ENCODE measurements at places on chromosomes 6 and 20.
A peak's percentile ranks its signal among the peaks of the same experiment; 100 is the strongest.

- DNase-seq = no peak
Measured at GRCh38 chr6:170172392-170172791, 118.5 kb downstream of the DLL1 start.

DNA sequence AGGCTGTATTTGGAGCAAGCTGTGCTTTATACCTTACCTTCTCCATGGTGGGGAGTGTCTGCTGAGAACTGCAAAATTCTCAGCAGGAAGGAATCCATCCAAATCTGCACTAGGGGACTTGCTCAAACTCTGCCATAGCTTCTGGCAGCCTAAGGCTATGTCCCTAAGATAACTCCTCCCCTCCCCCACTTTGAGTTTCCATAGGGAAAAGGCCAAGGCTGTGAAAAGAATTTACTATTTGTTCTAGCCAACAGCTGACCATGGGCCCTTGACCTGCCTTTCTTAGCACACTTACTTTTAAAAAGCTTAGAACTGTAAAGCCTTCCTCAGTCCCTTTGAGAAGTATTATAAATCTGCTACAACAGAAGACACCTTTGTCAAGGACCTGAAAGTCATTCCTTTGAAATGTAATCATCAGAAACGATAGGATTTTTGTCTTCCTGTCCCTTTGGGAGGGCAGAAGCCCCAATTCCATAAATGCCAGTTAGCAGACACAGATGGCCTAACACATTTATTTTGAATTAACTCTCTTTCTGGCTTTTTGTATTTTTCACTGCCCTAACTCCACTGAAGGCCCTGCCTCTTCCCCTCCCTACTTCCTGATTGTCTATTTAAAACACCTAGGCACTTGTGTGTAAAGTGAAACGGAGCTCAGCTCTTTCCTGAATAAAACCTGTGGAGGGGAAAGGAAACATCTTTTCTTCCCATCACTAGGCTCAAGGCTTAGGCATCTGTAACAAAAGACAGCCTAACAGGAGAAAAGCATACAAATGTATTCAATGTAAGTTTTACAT lies 157.1 kb downstream of the AKAP7 start:
- DNase-seq = no peak

GRCh38 chr6:96156425-96156824 lies 140.7 kb downstream of the FUT9 start:
- no peak for DNase-seq

GRCh38 chr20:64160118-64160517 lies 4.1 kb upstream of the MYT1 start:
- DNase-seq = no peak

DNA sequence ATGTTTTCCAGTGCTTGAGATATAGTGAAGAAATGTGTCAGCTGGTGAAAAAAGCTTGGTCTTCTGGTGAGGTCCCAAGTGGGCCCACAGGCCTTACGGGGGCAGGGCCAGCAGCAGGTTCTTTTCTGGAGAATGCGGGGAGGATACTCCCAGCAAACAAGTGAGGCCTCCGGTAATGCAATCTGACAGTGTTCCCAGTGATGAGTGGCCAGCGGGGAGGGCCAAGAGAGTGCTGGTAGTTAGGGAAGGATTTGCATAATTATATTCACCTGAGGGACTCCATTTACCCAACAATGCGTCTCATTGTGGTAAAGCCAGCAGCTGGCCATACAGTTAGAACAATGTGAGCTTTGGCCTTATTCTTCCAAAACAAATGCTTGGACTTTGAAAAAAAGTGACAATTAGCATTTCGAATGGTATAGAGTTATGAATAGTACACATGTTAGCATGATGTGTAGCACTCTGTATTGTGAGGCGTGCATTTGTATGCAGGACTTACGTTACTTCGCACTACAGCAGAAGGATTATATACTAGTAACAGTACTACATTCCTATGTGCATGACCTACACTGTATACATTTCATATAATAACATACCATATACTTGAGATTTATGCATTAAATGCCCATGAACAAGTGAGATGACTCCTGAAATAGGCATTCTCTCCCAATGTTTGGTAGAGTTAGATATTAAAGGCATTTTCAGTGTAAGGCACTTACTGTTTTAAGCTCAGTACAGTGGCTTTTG lies 69.8 kb downstream of the MYB start:
- DNase-seq = no peak

GRCh38 chr20:46366826-46367225 lies 39.6 kb downstream of the ELMO2 start:
- no peak for DNase-seq

DNA sequence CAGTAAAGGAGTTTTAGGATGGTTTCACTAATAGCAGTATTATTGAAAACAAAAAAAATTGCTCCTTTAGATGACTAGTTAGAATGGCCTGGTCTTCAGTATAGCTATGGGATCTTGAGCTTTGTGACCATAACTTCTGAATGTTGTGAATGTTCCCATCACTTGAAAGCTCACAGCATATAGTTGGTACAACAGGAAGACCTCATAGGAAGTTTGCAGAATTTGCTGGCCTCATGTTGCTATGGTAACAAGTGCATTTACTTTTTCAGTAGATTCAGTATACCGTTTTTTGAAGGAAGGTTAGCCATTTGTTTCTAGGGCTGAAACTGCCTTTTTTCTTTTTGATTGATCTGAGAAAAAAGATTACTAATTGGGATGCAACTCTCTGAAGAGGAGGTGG lies 8.3 kb downstream of the PHF3 start:
- DNase-seq = peak; percentile 8

DNA sequence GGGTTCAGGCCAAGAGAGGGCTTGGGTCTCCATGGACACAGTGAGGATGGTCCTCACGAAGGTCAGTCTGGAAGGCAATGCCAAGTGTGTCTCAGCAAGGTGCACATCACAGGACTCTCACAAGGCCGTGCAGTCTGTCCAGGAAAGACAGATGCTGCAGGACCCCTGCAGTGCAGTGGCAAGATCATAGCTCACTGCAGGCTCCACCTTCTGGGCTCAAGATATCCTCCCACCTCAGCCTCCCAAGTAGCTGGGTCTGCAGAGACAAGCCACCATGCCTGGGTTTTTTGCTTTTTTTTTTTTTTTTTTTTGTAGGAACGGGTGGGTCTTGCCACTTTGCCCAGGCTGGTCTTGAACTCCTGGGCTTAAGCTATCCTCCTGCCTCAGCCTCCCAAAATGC lies 26.4 kb downstream of the ZMYND8 start:
- DNase-seq = no peak

- DNase-seq = no peak
Measured at GRCh38 chr20:51513545-51513944, 29.0 kb downstream of the NFATC2 start.
